C1 segment of cervical spinal cord (tissue), 14 donors: ENCODE measurements at places on chromosomes 3 and 15.

DNA sequence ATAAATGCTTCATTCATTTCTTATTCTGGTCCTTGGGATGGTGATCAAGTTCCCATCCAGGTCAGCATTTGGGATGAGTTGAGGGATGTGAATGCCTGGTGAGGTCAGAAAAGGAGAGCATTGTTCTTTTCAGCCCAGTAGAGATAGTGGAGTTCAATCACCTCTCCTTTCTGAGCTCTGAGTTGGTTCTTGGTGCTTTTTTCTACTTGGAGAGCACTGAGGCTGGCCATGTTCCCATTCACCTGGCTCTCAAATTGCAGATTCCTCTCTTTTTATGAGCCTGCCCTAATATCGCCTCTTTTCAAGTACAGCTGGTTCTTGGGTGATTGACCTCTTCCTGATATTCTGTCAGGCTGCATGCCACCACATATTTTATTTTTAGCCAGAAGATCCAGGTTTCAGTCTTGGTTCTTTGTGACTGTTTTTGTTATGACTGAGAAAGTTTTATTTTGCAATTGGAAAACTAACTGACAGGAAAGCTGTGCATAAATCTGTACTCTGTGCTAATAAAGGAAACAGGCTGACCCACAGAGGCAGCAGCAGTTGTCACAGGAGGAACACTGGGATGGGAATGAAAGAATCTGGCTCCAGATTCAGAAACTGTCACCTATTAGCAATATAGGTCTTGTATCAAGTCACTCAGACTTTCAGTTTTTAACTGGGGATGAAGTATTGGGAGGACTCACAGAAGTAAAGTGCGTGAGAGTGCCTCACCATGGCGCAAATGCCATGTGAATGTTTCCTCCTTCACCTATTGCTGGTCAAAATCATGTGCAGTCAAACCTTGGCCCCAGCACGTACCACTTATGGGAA is 10.7 kb downstream of the AQP9 start:
- no peak for DNase-seq

DNA sequence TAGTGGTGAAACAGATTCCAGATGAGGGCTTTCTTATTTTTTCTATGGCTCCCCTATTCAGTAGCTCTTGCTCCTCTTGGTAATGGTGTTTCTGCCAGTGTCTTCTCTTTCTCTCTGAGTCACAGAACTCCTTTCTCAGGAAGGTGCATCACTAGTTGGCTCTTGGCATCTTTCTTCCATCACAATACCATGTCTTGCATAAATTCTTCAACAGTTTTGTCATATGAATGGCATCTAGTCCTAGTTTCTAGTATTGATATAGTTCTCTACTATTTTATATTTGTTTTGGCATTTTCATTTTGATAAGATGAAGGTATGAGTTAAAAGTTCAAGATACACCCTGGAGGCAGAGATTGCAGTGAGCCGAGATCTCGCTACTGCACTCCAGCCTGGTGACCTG is 51.0 kb downstream of the REC114 start:
- no peak for DNase-seq

GRCh38 chr3:17213102-17213501 is 328.3 kb downstream of the PLCL2 start:
- DNase-seq = no peak

DNA sequence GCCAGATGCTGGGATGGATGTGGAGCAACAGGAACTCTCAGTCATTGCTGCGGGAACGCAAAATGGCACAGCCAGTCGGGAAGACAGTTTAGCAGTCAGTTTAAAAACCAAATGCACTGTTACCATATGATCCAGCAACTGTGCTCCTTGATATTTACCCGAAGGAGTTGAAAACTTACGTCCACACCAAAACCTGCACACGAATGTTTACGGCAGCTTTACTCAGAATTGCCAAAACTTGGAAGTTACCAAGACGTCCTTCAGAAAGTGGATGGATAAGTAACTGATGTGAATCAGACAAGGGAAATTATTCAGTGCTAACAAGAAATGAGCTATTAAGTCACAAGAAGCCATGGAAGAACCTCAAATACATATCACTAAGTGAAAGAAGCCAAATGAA is 36.1 kb upstream of the SLC41A3 start:
- no peak for DNase-seq

DNA sequence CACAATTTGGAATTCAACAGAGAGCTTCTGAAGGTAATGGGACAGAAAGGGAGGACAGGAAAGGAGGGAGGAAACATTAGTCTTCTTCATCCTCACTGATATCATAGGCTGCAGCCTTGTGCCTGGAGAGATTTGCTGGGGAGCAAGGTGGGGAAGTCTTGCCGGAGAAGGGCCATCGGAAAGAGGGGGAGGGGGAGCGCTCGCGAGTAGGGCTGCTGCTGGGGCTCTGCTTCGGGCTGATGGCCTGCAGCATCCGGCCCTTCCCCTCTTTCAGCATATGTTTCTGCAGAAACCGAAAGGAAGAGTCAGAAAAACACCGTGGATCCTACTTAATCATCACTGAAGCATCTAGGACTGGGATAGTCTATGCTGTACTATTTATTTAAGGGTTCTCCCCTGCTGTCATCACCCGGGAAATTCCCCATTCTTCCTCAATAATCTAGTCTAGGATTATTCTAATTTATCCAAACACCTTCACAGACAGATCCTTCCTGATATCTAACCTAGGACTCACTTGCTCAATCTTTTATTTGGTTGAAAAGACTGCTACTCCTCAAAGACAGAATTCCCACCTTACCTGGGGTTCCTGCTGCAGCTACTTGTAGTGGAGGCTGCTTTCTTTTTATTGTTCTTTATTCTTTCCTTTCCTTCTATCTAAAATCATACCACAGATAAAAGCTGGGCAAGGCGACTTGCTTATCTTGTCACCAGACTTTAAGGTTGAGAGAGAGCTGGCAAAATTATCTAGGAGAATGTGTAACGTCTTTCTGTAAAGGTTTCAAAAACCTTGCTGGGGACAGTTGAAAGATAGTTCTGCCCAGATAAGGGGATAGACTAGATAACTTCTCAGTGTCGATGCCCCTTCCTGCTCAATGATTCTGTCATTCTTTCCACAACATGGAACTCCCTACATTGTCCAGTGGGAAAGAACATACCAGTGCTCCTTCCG is 22.6 kb downstream of the SLC51A start:
- DNase-seq = no peak
